Activated naive CD8-positive, alpha-beta T cell treated with anti-CD3 and anti-CD28 coated beads for 36 hours (primary cell): ENCODE measurements at places on chromosomes 5 and 9.

DNA sequence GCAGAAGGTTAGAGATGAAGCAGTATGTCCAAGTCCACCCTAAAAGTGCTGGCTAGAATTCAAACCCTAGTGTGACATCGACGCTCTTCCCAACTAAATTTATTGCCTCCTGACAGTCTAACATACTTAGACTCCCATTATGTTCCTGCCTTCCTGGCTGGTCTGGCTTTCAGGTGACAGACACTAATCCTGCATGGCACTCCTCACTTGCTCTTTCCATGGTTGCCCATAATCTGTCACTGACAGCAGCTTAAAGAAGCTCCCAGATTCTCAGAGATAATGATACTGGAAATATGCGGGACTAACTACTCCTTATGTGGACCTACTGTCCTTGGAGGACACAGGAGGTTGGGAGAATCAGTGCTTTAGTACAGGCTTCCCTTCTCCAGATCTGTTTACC lies 41.7 kb upstream of the HTR1A start:
- no peak overlapping the region for H3K27ac ChIP-seq
- H3K4me1 ChIP-seq = no peaks in the 10 kb centered on the region
- no peak overlapping the region for H3K4me3 ChIP-seq

- peaks cover 39% of the 10 kb centered on the region for H3K27me3 ChIP-seq
- H3K36me3 ChIP-seq = peaks cover 13% of the 10 kb centered on the region
- H3K4me3 ChIP-seq = peak overlapping the region; percentile 11
- H3K27ac ChIP-seq = no peak overlapping the region
- peak; percentile 3 for DNase-seq
Measured at GRCh38 chr9:96719521-96719920, 58.4 kb downstream of the ZNF510 start.

DNA sequence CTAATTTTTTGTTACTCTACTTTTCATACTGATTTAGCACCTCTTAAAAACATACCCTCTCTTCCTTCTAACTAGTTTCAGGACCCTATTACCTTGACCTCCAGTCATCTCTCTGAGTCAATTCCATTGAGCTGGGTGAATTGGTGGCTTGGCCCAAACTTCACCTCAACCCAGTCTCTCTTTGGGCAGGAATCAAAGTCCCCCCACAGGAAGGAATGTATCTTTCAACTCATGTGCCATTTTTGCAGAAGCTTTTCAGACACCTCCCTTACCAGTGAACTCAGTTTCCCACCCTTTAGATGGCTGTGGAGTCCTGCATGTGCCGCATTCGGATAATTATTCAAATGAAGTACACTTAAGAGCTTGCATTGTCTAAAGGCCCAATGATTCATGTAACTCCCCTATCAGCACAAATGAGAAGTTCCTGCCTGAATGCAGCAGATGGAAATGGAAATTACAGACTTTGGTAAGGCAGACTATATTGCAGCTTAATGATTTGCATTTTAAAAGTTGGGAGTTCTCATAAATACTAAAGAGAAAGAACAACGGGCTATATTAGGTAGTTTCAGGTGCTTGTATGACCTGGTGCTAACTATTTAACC lies 693.5 kb downstream of the PTPRD start:
- H3K4me3 ChIP-seq = no peak overlapping the region
- H3K36me3 ChIP-seq = no peaks in the 10 kb centered on the region
- H3K27ac ChIP-seq = no peak overlapping the region
- H3K27me3 ChIP-seq = no peaks in the 10 kb centered on the region
- H3K4me1 ChIP-seq = no peaks in the 10 kb centered on the region
- no peak for DNase-seq

GRCh38 chr5:15286650-15287049 lies 213.3 kb upstream of the FBXL7 start:
- H3K36me3 ChIP-seq = no peaks in the 10 kb centered on the region
- no peak overlapping the region for H3K27ac ChIP-seq
- H3K27me3 ChIP-seq = no peaks in the 10 kb centered on the region
- H3K4me3 ChIP-seq = no peak overlapping the region
- no peak for DNase-seq

- peak overlapping the region; percentile 69 for H3K4me3 ChIP-seq
- H3K27me3 ChIP-seq = no peaks in the 10 kb centered on the region
- H3K27ac ChIP-seq = peak overlapping the region; percentile 96
- H3K36me3 ChIP-seq = peaks cover 62% of the 10 kb centered on the region
- peaks cover 70% of the 10 kb centered on the region for H3K4me1 ChIP-seq
Measured at GRCh38 chr9:129990269-129991010, 52.5 kb downstream of the FNBP1 start.

- H3K27me3 ChIP-seq = no peaks in the 10 kb centered on the region
- no peak overlapping the region for H3K27ac ChIP-seq
- no peak overlapping the region for H3K4me3 ChIP-seq
Measured at GRCh38 chr5:82100303-82101077, 128.7 kb downstream of the ATG10 start.

- no peaks in the 10 kb centered on the region for H3K36me3 ChIP-seq
- H3K27ac ChIP-seq = no peak overlapping the region
- no peak for DNase-seq
- no peak overlapping the region for H3K4me3 ChIP-seq
- H3K27me3 ChIP-seq = no peaks in the 10 kb centered on the region
- H3K4me1 ChIP-seq = no peaks in the 10 kb centered on the region
Measured at GRCh38 chr9:121871431-121872025, 220.1 kb downstream of the DAB2IP start.

DNA sequence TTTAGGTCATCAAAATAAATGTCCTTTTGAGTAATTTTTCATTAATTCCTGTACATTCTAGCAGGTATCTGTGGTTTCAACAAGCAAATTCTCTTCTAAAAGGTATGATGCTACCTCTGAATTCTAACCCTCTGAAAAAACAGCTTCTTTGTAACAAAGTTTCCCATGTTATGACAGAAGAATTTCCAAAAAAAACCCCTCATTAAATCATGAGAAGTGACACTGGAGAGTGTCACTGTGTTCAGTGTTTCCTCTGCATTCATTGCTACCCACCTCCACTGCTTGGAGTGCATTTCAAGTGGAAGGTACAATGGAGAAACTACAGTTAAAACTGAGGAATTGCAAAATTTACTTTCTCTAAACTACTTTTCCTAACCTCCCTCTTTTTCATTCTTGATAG lies 10.1 kb downstream of the CDKN2A start:
- no peak for DNase-seq
- H3K4me1 ChIP-seq = peaks cover 2% of the 10 kb centered on the region
- H3K27me3 ChIP-seq = peaks cover 94% of the 10 kb centered on the region
- H3K4me3 ChIP-seq = no peak overlapping the region

DNA sequence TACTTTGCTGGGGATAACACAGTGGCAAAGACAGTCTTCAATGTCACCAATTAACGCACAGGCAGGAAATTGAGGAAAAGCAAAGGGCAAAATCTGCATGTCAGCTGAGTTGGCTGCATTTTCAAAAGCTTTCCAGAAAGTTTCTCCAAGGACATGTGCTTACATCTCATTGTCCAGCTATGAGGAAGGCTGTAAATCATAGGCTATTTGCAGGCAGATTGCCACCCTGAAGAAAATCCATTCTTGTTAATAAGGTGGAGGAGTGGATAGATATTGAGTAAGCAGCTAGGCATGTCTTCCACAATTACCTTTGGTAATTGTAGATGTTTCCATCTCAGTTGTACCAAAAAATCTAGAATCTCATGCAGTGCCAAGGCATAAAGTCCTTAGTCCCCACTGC lies 278.0 kb upstream of the NUDT12 start:
- DNase-seq = no peak
- no peaks in the 10 kb centered on the region for H3K4me1 ChIP-seq
- H3K27ac ChIP-seq = no peak overlapping the region
- H3K36me3 ChIP-seq = no peaks in the 10 kb centered on the region
- H3K4me3 ChIP-seq = no peak overlapping the region
- H3K27me3 ChIP-seq = no peaks in the 10 kb centered on the region

- no peaks in the 10 kb centered on the region for H3K27me3 ChIP-seq
- H3K4me3 ChIP-seq = no peak overlapping the region
- peaks cover 24% of the 10 kb centered on the region for H3K4me1 ChIP-seq
- no peaks in the 10 kb centered on the region for H3K36me3 ChIP-seq
- H3K27ac ChIP-seq = no peak overlapping the region
Measured at GRCh38 chr5:95841914-95842812, 19.6 kb upstream of the GLRX start.

DNA sequence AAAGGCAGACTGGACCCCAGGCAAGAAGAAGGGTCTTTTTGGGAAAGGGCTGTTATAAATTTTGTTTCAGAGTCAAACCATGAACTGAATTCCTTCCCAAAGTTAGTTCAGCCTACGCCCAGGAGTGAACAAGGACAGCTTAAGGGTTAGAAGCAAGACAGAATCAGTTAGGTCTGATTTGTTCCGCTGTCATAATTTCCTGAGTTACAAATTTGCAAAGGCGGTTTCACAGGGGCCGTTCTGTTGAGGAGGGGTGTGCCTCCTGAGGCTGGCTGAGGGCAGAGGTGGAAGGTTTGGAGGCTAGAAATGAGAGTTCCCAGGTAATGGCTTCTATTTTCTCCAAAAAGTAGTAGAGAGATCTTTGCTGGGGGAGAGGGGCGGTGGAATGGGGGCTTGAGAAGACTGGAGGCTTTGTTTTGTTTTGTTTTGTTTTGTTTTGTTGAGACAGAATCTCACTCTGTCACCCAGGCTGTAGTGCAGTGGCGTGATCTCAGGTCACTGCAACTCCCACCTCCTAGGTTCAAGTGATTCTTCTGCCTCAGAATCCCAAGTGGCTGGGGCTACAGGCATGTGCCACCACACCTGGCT lies 4.1 kb upstream of the CERCAM start:
- no peaks in the 10 kb centered on the region for H3K36me3 ChIP-seq
- no peak overlapping the region for H3K4me3 ChIP-seq
- peaks cover 73% of the 10 kb centered on the region for H3K27me3 ChIP-seq

DNA sequence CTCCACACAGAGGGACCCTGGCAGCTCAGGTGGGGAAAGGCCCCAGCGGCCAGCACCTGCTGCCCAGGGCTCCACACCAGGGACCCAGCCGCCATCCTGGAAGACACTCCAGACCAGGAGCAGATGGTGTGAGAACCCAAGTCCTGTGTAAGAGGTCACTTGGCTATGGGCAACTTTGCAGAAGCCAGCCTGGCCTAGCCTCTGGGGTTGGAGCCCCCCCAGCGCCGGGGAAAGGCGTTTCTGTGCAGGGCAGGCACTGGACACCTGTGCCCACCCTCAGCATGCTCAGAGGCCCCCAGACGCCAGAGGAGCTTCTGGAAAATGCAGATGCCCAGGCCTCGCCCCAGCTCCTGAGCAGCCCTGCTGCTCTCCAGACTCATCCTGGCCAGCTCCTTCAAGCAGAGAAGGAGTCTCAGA lies 34.0 kb downstream of the RASGEF1C start:
- H3K36me3 ChIP-seq = no peaks in the 10 kb centered on the region
- no peak overlapping the region for H3K4me3 ChIP-seq
- no peaks in the 10 kb centered on the region for H3K4me1 ChIP-seq
- H3K27ac ChIP-seq = no peak overlapping the region
- DNase-seq = no peak

GRCh38 chr5:81533629-81534405 lies 139.9 kb upstream of the ACOT12 start:
- H3K4me3 ChIP-seq = no peak overlapping the region
- no peaks in the 10 kb centered on the region for H3K27me3 ChIP-seq
- peaks cover 39% of the 10 kb centered on the region for H3K4me1 ChIP-seq
- no peak for DNase-seq

DNA sequence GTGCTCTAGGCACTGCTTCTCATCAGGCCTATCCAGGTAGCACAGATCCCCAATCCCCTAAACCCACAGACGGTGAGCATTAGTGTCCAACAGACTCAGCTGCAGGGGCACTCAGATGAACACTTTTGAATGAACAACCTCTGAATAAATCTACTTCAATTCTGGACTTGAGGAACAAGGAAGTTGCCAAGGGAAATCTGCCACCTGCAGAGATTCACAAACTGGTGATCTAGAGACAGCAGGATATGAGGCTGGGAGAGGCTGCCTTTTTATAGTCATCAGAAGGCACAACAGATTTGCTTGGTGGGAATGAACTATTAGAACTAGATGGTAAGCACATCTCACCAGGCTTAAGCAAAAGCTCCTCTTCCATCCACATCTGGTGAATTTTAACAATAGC lies 7.0 kb upstream of the HK3 start:
- H3K27me3 ChIP-seq = no peaks in the 10 kb centered on the region
- peaks cover 32% of the 10 kb centered on the region for H3K4me1 ChIP-seq
- no peak overlapping the region for H3K27ac ChIP-seq
- peaks cover 34% of the 10 kb centered on the region for H3K36me3 ChIP-seq
- DNase-seq = no peak
